NCI-H2107 (cell line): ENCODE measurements at places on chromosomes 1 and 21.

GRCh38 chr1:204094856-204095634 is 22.1 kb downstream of the SOX13 start:
- DNase-seq = no peak

DNA sequence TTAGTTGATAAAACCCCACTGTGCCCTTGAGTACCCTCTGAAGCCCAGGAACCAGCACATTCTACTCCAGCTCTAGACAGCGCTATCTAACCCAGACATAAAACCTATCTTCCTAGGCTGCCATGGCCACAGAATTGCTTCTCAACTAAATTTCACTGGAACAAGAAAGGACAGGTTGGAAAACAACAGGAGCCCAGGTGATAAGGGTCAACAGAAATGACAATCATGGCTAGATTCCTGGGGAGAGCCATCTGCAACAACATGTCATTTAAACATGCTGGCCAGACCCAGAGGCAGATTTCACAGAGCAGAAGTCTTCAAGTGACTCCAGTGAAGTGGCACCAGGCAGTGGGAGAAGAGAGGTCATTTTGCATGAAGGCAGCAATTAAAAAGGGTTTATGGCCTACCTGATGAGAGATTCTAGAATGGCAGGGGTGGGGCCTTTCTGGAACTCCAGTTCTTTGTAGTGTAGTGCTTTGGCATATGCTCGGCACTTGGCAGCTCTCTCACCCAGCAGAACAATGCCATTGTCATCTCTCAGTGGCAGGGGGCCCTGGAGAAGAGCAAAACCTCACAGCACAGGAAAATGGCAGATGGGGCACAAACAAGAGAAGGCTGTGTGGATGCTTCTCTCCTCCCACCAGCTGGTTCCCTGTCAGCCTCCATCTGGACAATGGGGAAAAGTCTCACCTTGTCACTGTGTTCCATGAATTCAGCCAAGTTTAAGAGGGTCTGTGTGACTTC is 9.9 kb downstream of the ANGPTL7 start:
- no peak for DNase-seq

GRCh38 chr1:27521336-27521831 is 31.4 kb upstream of the WASF2 start:
- no peak for DNase-seq

DNA sequence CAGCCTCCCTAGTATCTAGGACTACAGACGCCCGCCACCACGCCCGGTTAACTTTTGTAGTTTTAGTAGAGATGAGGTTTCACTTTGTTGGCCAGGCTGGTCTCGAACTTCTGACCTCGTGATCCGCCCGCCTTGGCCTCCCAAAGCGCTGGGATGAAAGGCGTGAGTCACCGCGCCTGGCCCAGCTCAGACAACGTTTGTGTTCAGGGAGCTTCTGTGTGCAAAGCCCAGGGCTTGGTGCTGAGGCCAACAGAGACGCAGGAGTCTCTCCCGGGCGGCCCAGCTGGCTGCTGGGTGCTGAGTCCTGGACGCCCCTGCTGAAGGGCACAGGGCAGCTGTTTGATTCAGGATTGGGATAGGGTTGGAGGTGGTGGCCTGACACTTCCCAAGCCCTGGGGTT is 3.0 kb downstream of the PRKCZ start:
- DNase-seq = no peak

DNA sequence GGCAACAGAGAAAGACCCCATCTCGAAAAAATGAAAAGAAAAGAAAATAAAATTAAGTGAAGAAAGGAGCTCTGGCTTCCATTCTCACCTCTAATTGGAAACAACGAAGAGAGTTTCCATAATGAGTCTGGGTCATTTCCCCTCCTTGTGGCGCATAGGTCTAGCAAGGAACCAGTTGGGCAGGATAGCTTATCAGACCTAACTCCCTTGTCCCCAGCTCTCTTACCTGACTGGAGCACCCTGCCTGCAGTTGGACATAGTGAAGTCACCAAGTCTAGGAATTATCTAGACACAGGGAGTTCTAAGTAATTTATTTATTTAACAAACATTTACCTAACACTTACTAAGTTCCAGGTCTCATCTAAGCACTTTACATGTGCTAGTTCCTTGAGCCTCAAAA is 63.0 kb upstream of the RAB4A start:
- no peak for DNase-seq

- DNase-seq = no peak
Observed at GRCh38 chr1:64112281-64112680, 91.1 kb upstream of the UBE2U start.
